Stimulated activated CD8-positive, alpha-beta memory T cell treated with anti-CD3 and anti-CD28 coated beads, Interleukin-4, amount 100 ng/mL, for 48 hours (primary cell): ENCODE measurements at places on chromosomes 5 and 9.

DNA sequence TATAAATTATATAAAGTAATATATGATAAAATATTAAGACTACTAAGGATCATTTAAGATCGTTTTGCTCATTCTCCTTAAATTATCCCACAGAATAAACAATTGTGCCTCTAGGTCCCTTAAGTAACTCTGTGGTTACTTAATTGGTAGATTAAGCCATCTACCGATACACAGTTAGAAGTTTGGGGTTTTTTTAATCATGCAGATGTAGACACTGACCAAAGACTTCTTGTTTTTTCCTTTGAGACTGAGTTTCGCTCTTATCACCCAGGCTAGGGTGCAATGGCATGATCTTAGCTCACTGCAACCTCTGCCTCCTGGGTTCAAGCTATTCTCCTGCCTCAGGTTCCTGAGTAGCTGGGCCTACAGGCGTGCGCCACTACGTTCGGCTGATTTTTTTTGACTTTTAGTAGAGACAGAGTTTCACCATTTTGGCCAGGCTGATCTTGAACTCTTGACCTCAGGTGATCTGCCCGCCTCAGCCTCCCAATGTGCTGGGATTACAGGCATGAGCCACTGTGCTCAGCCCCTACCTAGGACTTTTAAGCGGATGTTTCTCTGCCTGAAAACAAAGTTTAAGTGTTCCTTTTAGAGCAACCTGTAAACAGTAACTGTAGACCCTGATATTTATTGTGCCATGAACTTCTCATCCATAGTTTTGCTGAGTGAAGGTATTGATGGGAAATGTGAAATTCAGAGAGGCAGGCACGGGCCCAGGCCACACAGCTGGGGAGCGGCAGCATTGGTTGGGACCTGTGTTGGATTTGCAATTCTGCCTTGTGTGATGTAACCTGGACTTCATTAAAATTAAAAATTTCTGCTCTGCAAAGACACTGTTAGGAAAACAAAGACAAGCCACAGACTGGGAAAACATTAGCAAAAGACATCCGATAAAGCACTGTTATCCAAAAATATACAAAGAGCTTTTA is 11.6 kb downstream of the CEL start:
- DNase-seq = no peak

- no peak for DNase-seq
These were observed 119.1 kb downstream of the UGCG start for GRCh38 chr9:112015736-112016135.

- DNase-seq = no peak
These were observed 27.3 kb downstream of the MACROH2A1 start for GRCh38 chr5:135371622-135372232.

DNA sequence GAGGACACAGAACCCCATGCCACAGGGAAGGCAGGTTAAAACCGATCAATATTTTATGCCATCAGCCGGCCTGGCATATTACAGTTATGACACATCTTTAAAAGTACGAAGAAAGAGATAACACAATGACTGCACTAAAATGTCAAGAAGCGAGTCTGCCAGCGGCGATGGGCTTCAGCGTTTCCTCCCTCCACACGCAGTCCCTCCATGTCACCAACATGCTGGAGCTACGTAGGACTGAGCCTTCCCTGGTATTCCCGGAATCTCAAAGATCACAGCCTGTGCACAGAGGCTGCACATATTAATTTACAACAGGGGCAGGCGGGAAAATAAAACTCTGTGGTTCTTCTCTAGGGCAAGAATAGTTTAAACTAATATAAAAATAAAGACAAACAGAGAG is 257.7 kb downstream of the IRX1 start:
- DNase-seq = no peak

DNA sequence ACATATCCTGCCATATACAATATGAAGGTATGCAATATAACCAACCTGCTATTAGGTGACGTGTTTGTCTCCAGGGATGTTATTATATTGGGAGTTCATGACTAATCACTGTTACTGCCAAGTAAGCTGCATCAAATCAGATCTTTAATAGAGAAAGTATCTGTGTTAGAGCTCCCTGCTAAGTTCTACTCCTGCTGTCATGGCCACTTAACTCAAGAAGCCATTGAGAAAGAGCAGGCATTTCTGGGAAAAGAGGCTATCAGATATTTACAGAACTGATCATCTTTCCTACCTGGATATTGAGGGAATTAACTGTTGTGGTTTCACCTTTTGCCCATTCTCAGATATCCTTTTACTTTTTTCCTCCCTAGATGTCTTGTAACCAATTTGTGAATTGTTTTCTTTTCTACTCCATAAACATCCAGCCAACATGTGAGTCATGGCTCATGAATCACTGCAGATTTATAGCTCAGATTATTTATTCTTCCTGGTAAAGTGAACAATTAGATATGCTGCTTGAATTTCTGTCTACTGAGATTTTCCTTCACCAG is 634.8 kb upstream of the FAM174A start:
- DNase-seq = no peak
